ENCODE measurements at places on chromosomes 3 and 15.
A peak's percentile ranks its signal among the peaks of the same experiment; 100 is the strongest.

DNA sequence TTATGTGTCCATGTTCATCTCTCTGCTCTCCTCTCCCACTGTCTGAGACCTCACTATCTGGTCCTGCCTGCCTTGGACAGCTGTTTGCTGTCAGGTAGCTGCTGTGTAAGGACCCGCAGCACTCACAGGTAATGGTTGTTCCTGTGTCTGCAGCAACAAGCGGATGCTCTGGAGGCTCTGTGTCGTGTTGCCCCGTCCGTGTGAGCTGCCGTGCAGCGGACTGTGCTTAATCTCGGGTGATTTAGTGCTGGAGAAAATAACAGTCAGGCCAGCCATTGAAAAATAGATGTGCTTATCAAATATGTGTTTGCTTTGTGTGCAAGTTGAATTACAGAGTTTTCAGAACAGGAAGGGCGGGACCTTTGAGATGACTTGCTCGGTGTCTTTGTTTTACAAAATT is 121.4 kb downstream of the GABRG3 start:
- no peak for DNase-seq

DNA sequence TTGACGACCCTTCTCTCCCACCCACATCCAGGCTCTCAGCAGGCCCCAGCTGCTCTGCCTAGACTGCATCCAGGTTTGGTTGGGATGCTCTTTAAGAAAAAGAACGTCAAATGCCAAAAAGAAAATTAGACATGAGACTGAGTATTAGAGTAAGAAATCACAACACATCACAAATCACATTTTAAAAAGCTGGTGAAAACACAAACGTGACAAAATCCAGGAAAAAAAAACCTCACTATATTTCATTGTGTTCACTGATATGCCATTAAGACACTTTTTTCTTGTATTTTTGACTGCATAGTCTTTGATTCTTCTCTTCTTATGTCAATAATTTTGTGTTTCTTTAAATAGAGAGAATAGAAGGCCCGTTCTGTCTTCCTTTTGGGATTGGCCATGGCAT is 243.7 kb downstream of the TLE3 start:
- DNase-seq: no peak

- no peak for DNase-seq
These were observed 37.6 kb upstream of the WNT5A start for GRCh38 chr3:55524565-55525244.

GRCh38 chr3:137026701-137027100 is 68.9 kb downstream of the IL20RB start:
- DNase-seq: no peak

DNA sequence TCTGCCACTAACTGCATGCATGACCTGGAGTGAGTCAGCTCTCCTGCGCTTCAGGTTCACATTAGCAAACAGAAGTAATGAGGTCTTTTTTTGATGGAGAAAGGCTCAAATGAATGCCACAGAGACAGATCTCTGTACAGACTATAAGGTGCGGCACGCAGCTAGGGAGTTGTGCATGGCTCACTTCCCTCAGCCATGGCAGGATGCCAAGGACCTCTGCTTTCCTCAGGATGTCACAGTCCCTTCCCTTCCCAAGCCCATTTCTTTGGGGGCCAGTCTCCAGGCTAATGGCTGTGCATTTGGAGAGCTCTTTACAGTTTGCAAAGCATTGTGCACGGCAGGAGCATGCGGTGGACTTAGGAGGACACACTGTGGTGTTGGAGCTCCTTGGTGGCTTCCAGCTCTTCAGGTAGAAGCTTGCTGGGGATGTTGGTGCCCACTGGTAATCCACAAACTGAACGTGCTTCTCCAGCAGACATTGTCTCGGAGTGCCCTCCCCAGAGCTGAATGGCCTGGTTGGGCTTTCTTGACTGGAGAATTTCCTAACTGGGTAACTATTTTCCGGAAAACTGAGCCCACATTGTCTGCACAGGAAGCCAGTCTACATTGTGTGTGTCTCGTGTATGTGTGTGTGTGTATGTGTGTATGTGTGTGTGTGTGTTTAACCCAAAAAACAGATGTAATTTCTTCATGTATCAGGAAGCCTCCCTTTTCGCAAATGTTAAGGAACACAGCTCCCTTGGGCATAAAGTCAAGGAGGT is 172.5 kb upstream of the TLE3 start:
- peak; percentile 39 for DNase-seq

- no peak for DNase-seq
These were observed 26.7 kb downstream of the SLC12A8 start for GRCh38 chr3:125185805-125186204.

- DNase-seq: peak; percentile 63
These were observed 59.0 kb upstream of the PPARG start for GRCh38 chr3:12229896-12230295.

DNA sequence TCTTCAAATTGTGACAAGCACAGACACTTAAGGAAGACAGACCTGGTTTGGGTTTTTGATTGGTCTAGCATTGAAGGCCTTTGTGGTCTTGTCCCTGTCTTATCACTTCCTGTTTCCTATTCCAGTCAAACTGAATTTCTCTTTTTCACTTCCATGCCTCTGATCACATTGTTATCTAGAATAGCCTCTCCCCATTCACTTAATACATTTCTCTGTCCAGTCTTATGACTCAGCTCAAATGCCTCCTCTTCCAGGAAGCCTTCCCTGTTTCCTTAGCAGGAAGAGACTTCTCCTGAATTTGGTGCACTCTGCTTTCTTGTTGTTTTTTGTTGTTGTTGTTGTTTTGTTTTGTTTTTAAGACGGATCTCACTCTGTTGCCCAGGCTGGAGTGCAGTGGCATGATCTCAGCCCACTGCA is 45.5 kb downstream of the LIMD1 start:
- no peak for DNase-seq

DNA sequence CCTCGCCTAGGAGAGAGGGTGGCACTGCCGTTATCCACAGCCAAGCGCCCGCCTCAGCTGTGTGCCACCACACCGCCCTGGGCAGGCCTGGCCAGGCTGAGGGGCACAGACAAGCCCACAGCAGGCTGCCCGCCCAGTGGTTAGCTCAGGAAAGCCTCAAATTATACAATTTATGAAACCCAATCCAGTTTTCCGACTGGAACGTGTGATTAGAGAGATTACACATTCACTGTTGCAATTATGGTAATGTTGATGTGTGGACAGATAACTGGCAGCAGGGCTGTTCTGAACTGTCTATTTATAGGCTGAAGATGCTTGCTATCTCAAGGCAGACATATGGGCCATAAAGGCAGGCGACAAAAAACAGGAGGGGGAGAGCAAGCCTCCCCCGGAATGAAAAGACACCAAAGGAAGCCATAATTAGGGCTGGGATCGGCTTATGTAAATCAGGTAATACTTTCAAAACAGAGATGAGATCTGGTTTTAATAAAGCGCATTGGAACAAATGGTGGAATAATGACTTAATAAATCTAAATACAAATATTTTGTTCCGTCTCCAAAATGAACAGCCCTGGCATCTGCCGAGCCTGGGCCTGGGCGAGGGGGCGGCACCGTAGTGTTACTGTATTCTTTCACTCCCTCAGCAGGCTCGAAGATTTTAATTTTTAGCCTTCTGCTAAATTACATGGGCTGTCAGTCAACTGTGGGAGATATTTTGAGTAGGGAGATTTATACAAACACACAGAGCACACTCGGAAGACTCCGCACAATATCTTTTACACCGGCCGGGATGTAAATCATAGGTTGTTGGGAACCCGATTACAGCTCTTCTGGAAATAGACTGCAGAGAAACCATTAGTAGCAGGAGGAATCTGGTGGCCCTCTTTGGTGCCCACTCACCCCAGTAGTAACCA is 103.1 kb upstream of the TLE3 start:
- no peak for DNase-seq

DNA sequence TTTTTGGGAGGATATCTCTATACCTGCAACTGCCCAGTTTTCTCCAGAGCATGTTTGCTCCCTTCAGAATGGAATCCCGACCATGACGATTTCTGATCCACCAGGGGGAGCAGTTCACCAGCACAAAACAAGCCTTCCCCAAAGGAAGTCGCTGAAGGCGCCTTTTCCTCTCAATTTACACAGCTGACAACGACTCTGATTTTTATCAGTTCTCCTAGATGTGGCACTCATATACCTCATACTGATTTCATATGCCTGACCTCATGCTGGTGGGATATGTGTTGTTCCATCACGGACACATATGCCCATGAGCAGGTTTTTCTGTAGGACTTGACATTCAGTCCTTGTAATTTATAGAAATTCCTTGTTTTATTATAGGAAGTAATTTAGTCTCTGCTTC is 1028.2 kb downstream of the MCTP2 start:
- DNase-seq: peak; percentile 6

- DNase-seq: no peak
These were observed 91.2 kb downstream of the DUT start for GRCh38 chr15:48422401-48422800.

- no peak for DNase-seq
These were observed 302.7 kb downstream of the CTNNB1 start for GRCh38 chr3:41502023-41502422.

DNA sequence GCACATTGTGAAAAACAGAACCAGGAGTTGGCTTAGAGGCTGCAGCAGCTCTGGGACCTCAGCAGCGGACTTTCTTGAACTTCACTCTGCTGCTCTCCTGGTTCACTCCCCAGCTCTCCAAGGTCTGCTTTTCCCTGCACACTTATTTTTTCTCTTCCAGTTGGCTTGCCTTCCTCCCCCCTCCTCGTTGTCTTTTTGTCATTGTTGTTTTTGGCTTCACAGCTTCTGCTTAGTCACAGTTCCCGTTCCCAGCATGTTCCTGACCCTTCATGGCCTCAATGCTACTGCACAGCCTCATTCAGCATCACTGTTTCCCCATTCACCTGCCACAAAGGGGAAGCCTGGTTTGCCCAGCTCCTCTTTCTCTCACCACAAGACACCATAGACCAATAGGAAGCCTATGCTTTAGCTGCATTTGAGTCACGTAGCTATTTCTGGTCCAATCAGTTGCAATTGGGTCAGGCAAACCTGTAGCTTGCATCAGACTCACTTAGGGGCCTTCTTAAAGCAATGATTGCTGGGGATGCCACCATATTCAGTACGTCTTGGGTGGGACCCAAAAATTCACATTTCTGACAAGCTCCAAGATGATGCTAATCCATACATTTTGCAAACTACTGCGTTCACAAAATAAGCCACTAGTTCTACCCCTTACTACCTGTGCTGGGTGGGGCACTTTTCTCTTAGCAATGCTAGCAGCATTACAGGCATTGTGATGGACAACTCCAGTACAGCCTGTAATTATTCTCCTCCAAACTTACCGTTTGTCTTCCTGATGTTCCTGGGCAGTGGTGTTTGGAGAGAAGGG is 7.8 kb upstream of the SUMF1 start:
- DNase-seq: no peak

DNA sequence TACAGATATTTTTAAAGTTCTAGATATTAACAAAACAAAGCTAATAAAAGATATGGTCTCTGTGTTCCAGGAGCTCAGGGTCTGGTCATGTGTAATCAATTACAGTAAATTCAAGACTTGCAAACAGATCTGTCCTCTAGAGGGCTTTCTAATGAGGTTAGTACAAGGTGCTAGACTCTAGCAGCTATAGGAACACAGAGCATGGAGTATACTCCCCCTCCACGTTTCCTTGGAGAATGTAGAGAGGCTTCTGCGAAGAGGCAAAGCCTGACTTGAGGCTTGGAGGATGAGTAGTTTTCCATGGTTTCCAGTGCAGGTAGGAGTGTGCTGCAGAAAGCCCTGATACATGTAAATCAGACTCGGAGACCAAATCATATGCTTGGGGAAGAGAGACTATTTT is 32.7 kb upstream of the DLG1 start:
- no peak for DNase-seq

- no peak for DNase-seq
These were observed 1.7 kb upstream of the HES1 start for GRCh38 chr3:194134231-194134756.

GRCh38 chr15:61521953-61522352 is 292.9 kb upstream of the RORA start:
- DNase-seq: no peak

GRCh38 chr3:195790901-195791300 is 20.8 kb downstream of the MUC4 start:
- no peak for DNase-seq

DNA sequence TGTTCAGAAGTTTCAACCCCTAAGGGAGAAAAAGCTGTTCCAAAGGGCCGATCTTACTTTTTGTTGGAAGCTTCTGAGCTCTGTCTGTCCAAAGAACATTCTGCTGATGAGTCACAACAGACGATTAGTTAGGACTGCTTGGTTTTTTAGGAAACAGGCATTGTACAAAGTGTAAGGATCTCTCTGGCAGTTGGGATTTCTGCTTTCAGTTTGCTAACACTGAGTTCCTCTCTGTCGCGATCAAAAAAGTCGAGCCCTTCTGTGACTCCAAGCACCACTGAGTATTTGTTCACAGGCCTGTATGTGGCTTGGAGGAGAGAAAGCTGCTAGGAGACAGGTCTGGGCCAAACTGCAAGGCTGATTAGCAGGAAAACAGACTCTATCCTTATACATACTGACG is 91.8 kb upstream of the PFN2 start:
- DNase-seq: no peak

GRCh38 chr3:112304611-112305010 is 10.6 kb upstream of the SLC9C1 start:
- no peak for DNase-seq

DNA sequence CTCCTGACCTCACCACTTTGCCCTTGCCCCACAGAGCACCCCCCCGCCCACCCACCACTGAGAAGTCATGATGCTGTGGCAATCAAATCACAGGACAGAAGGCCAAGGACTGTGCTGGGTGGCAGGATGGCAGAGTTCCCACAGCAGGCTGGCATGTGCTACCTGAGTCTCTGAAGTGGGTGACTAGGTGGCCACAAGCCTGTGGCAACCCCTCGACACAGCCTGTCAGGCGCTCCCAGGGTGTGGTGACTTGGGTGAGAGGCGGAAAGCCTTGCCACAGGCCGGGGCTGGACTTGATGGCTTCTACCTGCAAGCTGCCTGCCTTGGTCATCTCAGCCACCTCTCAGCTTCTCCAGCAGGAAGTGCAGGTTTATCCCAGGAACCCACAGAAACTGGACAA is 15.6 kb upstream of the DUSP7 start:
- no peak for DNase-seq

DNA sequence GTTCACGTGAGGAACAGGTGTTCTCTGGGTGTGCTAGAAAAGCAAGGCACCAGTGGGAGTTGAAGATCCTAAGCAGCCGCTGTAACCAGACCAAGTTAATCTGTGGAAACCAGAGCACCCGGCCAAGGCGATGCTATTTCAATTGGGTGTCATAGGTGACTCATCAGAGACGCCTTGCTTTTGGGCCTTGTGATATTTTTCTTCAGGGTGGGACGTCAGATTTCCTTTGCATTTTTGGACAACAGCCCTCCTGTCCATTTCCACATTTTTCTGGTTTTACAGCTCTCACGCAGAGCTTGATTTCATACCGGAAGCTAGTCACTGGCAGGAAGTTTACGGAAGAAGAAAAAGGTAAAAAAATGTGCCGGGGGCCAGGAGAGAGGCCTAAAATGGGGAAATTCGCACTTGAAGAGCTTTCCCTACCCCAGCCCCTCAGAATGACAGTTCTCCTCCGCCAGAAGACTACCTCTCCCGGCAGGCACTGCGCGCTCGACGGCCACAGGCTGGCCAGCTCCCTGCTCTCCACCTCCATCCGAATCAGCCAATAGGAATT is 471 bp upstream of the KBTBD8 start:
- no peak for DNase-seq
